Renal cortex interstitium (tissue), 15 donors: ENCODE measurements at places on chromosomes 5 and 9.

DNA sequence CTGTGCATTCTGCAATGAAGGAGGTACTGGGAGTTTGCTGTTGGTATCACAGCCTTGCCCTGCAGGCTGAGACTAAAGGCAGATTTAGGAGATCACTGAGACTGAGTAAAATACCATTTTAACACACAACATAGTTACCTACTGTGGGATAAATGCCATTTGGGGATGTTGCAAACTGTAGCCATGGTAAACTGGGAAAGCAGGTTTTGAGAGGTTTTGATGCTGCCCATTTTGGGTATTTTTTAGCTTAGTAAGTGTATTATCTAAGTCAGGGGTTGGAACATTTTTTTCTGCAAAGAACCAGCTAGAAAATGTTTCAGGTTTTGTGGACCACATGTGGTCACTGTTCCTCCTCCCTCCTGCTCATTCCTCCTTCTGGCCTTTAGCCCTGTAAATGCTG is 108.9 kb downstream of the EHMT1 start:
- no peak for DNase-seq

DNA sequence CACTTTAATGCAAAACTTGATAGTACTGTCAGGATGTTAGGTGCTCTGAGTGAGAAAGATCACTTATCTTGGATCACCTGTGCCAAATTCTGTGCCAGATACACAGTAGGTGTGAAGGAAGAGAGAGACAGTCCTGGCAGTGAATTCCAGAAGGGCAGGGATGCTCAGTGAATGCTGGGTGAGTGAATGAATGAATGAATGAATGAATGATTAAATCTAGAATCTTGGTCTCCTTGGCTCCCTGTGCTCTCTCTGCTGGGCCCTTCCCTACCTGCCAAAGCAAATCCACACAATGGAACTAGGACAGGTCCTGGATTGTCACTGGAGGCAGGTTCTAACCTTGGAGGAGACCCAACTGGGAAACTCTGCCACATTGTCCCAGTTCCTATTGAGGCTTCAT is 117.5 kb upstream of the CXCL14 start:
- DNase-seq, result no peak

GRCh38 chr5:41416336-41416735 is 94.1 kb downstream of the PLCXD3 start:
- no peak for DNase-seq

DNA sequence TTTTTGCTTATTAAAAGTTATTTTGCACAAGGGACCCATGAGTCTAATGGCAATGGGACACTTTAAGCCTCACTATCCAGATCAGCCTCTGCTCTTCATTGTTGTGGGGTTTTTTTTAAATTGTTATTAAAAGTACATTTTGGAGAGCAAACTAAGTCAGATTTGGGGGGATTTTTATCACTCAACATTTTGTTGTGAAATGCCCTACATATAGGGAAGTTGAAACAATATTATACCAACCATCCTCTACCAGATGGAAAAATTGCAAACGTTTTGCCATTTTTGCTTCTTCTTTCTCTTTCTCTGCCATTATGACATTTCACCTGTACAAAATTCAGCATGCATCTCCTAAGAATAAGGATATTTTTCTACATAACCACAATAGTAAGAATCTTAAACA is 75.3 kb downstream of the SLC1A3 start:
- no peak for DNase-seq

GRCh38 chr9:120860083-120860482 is 16.9 kb downstream of the PHF19 start:
- DNase-seq, result no peak

- DNase-seq, result no peak
These were observed 266.6 kb upstream of the DAP start for GRCh38 chr5:11027660-11028059.

- no peak for DNase-seq
These were observed 2.0 kb upstream of the MEF2C start for GRCh38 chr5:88885002-88885401.

- DNase-seq, result no peak
These were observed 1.6 kb downstream of the PDZD2 start for GRCh38 chr5:31640573-31640972.

DNA sequence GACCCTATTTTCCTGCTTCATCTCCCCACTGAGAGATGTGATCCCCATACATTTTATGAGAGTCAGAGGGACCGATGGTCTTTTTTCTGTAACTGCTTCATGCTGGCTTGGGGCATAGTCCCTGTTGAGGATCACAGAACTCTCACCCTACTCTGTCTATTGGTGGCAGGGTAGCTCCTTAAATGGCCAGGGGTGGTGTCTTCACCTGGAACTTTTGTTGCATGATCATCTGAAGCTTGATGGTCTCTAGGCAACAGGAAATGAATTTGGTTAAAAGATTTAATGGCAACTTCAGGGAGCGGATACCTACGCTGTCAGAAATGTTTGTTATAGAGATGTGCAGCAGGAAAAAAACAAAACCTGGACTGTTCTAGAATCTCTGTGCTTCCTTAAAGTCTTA is 87.0 kb upstream of the GLIS3 start:
- DNase-seq, result no peak

DNA sequence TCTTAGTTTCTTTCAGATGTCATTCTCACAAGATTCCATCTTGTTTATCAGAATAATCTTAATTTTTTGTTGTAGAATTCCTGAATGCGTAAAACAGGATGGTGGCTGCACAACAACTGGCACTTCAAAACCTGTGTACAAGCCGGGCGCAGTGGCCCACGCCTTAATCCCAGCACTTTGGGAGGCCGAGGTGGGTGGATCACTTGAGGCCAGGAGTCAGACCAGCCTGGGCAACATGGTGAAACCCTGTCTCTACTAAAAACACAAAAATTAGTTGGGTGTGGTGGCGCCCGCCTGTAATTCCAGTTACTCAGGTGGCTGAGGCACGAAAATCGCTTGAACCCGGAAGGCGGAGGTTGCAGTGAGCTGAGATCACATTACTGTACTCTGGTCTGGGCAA is 10.5 kb upstream of the CCNB1 start:
- no peak for DNase-seq

DNA sequence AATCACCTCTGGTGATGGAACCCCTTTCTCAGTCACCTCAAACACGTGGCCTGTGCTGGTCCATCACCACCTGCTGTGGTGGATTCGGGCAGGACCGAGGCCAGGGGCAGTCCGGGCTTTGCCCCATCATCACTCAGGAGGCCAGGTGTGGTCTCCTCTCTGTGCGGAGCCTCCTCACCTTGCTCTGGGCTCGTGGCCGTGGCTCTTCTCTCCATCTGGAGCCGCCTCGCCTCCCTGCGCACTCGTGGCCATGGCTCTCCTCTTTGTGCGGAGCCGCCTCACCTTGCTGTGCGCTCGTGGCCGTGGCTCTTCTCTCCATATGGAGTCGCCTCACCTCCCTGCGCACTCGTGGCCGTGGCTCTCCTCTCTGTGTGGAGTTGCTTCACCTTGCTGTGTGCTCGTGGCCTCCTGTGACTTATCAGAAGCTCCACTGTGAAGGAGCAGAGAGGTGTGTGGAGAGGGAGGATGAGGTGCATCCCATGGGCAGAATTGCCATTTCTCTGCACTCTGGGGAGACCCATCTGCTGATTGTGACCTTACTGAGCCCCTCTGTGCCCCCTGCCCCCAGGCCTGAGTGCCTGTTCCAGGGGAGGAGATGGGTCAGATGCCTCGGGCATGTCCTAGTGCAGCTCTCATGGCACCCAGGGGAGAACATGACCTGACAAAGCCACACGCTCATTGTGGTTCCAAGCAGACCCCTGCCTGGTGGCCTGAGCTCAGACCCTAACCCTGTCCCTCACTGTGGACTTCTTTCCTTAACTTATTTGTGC is 276.6 kb upstream of the IRX2 start:
- no peak for DNase-seq

DNA sequence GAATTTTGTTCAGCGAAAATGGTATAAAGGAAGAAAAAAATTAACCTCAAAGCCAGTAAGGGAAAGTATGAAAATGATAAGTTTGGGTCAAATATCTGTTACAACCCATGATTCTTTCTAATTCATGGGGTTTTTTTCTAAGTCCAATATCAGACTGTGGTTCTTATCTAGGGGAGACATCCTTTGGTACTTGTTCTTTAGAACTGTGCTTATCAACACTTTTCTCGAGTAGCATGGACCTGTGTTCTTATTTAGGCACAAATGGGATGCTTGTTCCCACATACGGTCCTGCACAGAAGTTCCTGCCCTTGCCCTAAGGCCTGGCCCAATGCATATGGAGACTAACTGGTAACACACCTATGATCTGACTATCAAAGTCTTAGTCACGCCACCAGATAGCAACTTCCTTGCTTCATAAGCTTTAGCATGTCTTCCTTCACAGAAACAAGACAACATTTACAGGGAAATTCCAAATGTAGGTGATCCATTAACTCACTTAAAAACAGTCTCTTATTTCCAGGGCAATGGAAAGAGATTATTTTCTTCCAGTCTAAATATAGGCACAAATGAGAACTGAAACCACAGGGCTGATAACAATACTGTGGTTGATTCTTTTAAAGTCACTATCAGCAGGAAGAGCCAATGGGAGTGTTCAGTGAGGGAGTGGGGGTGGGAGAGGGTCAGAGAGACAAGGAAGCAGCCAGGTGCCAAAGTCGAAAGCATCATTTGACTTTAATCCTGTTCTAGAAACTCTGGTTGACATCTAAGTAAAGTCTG is 268.8 kb upstream of the ANKRD55 start:
- no peak for DNase-seq

GRCh38 chr5:14580398-14581034 is 1.1 kb upstream of the OTULINL start:
- peak; percentile 14 for DNase-seq

DNA sequence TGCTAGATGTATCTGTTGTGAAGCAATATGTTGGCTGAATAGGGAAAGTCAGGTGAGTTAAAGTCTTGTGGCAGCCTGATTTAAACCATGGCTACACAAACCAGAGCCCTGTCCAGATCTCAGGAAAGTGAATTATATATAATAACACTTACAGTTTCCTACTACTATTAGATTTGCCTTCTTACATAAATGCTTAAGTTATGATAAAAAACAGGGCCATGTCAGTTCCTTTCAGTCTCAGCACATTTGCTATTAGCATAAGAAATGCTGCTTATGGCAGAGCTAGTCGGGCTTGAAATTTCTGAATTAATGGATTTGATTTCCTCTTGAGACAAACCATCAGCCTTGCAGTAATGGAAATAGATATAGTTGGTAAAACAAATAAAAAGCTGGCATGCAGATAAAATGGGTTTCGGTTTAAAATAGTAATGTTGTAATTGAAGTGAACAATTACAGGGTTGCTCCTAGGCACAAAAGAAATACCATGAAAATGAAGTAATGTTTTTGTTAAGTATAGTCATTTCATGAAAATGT is 664.2 kb upstream of the ZNF608 start:
- DNase-seq, result peak; percentile 22

DNA sequence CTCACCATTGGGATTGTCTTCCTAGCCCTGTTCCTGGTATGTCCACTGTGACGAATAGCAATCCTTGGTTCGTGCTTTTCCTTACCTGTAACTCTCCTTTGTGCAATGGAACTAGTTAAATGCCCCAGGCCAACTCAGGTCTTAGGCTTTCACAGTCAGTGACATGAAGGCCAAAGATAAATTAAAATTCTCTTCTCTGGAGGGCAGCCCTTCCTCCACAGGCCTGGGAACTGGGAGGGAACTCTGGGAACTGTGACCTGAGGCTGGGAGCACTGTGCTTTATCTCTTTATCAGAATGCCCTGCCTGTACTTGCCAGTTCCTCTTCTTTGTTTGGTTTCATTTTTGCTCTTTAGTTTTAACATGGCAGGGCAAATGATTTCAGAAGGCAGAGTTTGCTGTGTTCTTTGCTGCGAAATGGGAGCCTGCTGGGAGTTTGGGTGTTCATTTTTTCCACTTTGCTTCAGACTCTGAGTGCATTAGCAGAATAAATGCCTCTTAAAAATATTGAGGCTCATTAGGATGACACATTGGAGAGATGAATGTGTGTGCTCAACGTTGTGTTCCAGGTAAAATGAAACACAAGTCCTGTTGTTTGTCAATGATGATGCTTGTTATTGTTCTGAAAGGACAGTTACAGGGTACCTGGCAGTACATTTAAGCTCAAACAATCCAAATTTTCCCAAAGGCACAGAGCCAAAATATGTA is 118.1 kb downstream of the NUDT12 start:
- no peak for DNase-seq

- no peak for DNase-seq
These were observed 19.3 kb downstream of the FYB1 start for GRCh38 chr5:39200081-39200480.

GRCh38 chr5:157963244-157963643 is 104.3 kb upstream of the CLINT1 start:
- no peak for DNase-seq

GRCh38 chr5:127070243-127070642 is 3.1 kb downstream of the C5orf63 start:
- no peak for DNase-seq

- no peak for DNase-seq
These were observed 122.4 kb upstream of the NR5A1 start for GRCh38 chr9:124629600-124629999.

- DNase-seq, result no peak
These were observed 56.7 kb upstream of the CLINT1 start for GRCh38 chr5:157915638-157916037.

- DNase-seq, result no peak
These were observed 373.6 kb downstream of the BNC2 start for GRCh38 chr9:16496908-16497307.

- no peak for DNase-seq
These were observed 3.3 kb upstream of the SLC2A8 start for GRCh38 chr9:127393645-127394044.

GRCh38 chr9:114603248-114603647 is 7.8 kb upstream of the TMEM268 start:
- DNase-seq, result no peak

DNA sequence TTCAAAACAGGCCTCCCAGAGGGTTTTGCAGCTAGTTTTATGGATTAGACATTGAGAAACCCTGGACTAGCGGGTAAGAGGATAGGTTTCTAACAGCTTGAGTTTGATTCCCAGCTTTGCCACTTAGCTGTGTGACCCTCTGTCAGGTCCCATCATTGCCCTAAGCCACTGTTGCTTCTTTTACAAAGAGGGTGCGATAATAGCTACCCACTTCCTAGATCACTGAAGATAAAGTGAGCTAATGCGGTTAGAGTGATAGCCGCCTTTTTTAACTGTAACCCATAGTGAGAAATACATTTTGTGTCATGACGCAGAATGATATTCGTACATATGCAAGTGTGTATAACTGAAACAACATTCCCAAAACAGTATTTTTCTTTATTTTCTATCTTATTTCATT is 40.3 kb downstream of the CSF1R start:
- DNase-seq, result no peak

GRCh38 chr5:162824360-162824759 is 613.0 kb upstream of the CCNG1 start:
- no peak for DNase-seq

GRCh38 chr5:75050415-75050814 is 1.9 kb downstream of the GCNT4 start:
- DNase-seq, result no peak

GRCh38 chr9:83670381-83670780 is 37.4 kb downstream of the UBQLN1 start:
- DNase-seq, result no peak
